H1 (cell line): ENCODE measurements at places on chromosomes 2 and 18. TPM values are rescaled to one million over a fixed set of nuclear protein-coding genes. Genes with fewer than 3 reads are reported as not detected.

- DNase-seq, result no peak
Observed at GRCh38 chr2:172282944-172283343, 144.4 kb upstream of the ITGA6 start.

DNA sequence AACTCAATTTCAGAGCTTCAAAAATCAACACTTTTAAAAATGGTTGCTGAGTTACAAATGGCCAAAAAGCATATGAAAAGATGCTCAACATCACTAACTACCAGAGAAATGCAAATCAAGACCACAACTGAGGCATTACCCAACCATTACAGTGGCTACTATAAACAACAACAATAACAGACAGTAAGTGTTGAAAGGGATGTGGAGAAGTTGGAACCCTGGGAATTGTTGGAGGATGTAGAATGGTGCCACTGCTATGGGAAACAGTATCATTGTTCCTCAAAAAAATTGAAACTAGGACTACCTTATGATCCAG is 173.3 kb upstream of the SPRED2 start:
- DNase-seq, result no peak

CRYGD gene
- 0.98 and 2.9 TPM in 2 replicates for total RNA-seq

- DNase-seq, result no peak
Observed at GRCh38 chr2:62968668-62969067, 82.0 kb upstream of the OTX1 start.

CCDC141 gene
- 21.4 and 21.6 TPM in 2 replicates for total RNA-seq

- no peak for DNase-seq
Observed at GRCh38 chr2:151853070-151853758, 25.0 kb upstream of the ARL5A start.

SCN2A gene
- 0.61 and 1.1 TPM in 2 replicates for total RNA-seq

GRCh38 chr2:165239230-165239629 is at the start of gene SCN2A:
TSS of gene SCN2A (plus strand) at chr2:165239414. CDS start at chr2:165295824, 56,410 bp downstream.
- DNase-seq, result no peak

DNA sequence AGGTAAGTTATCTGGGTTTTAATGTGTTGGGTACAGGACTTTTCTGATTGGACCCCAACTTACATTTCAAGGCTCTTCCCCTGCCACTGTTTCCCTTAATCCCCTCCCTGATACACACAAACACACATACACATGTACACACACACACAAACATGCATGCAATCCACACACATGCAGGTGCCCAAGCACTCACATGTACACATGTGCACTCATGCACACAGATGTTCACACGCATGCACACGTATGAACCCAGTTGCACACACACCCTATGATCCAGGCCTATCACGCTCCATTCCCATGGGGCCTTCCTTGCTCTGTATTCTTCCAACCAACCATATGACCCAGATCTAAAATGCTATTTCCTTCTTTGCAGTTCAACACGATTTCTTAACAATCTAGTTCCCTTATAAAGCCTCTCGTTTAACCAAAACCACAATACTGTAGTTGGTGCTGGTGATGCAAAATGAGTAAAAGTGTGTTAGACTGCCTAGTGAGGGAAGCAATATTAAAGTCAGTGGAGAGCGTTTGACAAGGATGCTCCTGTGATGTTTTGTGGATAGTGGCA is 11.1 kb downstream of the SERPINB8 start:
- DNase-seq, result no peak

CNDP1 gene
- total RNA-seq, result not detected in 2 replicates

- DNase-seq, result no peak
Observed at GRCh38 chr2:1628893-1629292, 115.4 kb downstream of the PXDN start.

MBOAT2 gene
- total RNA-seq, result 22.7 and 23.4 TPM in 2 replicates

DNA sequence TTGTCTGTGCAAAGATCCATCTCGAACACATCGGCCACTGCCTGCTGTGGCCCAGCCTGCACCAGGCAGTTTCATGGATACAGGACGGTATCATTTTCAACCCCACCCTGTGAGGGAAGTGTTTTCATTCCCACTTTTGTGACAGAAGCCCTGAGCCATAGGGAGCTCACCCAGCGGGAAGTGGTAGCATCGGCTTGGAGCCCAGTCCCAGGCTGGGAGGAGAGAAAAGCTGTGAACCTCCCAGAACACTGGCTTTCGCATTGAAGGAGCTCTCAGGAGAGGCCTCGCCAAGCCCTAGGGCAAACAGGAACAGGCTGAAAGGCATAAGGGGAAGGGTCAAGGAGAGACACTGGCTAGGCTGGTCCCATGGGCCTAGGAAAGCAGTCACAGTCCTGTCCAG is 166.1 kb downstream of the TFCP2L1 start:
- no peak for DNase-seq

DNA sequence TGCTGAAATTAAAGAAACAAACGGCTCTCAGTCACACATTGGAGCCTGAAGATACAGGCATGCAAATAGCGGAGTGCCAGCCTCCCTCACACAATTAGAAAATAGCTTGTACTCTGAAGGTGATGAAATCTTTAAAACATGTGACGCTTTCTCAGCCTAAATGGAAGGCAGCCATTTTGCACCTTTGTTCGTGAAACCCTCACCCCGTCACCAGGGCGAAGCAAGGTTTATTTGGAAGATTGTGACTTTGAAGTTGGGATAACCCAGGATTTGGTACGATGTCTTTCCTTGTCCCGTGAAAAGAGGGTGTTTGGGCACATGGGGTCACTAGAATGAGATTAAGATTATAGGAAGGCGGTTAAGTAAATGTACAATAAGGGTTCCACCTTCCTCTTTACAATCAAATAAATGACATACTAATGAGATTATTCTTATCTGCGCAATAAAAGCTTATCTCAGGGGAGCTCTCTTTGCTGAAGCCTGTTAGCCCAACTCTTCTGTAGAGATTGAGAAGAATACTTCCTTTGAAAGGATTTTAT is 4.2 kb downstream of the SH3BP4 start:
- DNase-seq, result no peak

DNA sequence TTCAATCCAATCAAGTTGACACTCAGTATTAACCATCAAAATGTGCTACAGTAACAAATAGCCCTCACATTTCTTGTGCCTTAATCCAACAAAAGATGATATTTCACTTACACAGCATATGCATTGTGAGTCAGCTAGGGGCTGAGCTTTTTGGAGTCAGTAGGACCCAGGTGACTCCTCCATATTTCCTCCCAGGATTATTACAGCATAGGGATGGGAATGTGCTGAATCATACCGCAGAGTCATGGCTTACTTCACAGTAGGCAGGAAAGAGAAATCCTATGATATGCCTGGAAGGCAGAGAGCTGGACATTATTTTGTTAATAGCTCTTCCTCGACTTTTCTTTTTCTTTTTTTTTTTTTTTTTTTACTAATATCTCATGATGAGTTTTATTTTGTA is 153.3 kb downstream of the TMEM182 start:
- no peak for DNase-seq

SOCS6 gene
- 20.7 and 22.9 TPM in 2 replicates for total RNA-seq

CCBE1 gene
- total RNA-seq, result 2.6 and 4.4 TPM in 2 replicates

DNA sequence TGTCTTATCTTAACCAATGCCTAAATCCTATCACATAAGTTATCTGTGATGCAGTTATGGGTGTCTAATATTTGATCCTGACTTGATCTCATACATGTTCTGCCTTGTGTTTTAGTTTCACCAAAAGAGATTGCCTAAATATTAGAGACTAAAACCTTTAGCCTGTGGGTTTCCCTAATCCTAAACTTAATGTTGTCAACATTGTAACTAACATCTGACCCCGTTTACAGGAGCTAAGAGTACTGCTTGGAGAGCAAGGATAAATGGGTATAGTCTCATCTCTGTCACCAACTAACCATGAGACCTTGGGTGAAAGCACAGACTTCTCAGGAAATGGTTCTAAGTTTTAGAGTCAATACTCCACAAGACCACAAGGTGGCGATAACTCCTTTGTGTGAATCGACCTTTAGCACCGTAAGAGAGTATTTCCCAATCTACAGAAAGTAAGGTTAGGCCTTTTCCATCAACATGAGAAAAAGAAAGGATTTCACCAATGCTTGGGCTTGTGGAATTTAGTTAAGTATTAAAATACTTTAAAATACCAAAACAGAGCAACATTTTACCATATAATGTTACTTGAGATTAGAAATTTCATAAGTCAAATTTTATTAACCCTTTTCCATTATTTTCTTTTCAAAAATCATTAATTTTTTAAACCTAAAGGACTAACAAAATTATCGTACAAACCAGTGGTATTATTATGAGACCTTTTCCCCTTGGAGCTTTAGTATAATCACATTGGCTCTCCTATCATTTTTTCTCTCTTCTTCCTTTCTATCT is 60.5 kb downstream of the G6PC2 start:
- DNase-seq, result no peak

DNA sequence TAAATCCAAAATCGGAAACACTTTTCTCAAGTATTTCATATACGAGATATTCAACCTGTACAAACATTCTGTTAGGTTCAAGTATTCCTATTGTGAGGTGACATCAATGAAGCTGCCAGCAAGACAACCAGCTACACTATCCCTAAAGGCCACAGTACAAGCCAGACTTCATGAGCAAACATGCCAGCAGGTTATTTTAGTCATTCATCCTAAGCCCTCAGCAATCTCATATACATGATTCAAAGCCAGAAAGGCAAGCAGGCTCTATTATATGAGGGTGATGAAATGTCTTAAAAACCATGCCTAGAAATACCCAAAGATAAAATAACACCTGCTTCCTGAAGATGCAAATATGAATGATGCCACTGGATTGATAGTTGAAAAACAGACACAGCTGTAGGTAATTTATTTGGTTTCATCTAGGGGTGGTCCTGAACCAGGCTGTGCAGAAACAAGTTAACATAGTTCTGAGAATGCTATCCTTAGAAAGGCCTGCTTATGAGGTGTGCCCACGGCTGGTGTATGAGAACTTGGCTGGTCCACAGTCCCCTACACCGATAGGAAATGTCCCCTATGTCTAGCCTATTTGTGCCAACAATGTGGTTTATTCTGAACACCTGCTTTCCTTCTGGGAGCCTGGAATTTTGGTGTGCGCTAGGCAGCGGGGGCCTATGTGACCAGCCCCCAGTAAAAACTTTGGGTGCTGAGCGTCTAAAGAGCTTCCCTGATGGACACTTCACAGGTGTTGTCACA is 48.2 kb upstream of the KIDINS220 start:
- DNase-seq, result no peak

GRCh38 chr18:8839281-8839680 is 133.9 kb downstream of the MTCL1 start:
- no peak for DNase-seq

DNA sequence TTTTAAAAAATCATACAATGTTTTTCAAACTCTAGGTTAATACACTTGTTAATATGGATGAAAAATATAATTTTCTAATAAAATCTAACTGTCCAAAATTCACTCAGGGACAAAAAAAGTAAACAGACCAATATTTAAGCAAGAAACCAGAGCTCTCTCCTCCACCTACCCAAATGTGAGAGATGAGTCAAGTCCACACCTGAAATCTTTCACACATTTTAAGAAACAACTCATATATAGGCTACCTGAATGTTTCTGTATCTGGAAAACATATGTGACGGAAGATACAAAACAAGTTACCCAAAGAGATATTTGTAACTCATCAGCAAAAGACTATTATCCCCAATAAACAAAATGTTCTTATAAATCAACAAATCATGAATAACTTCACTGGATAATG is 20.2 kb downstream of the ZNF516 start:
- DNase-seq, result no peak

GRCh38 chr2:236956031-236956618 is 129.6 kb upstream of the COPS8 start:
- no peak for DNase-seq

GALNT5 gene
- total RNA-seq, result 0.06 TPM in 1 of 2 replicates, not detected in the other
